A375 (cell line): ENCODE measurements at places on chromosomes 13 and 19. TPM values are rescaled to one million over a fixed set of nuclear protein-coding genes. Genes with fewer than 3 reads are reported as not detected.

The CBY2 gene
- total RNA-seq = not detected in 2 replicates

The COX7A1 gene
- total RNA-seq = not detected in 2 replicates

The AP1M1 gene
- 129 and 132 TPM in 2 replicates for total RNA-seq

The IZUMO2 gene
- not detected in 2 replicates for total RNA-seq

The SLC10A2 gene
- total RNA-seq = not detected in 2 replicates

The ZNF526 gene
- 7.0 and 7.4 TPM in 2 replicates for total RNA-seq
